ENCODE measurements at places on chromosomes 5 and 9.

- DNase-seq: no peak
Observed at GRCh38 chr5:101045689-101046088, 142.6 kb upstream of the ST8SIA4 start.

DNA sequence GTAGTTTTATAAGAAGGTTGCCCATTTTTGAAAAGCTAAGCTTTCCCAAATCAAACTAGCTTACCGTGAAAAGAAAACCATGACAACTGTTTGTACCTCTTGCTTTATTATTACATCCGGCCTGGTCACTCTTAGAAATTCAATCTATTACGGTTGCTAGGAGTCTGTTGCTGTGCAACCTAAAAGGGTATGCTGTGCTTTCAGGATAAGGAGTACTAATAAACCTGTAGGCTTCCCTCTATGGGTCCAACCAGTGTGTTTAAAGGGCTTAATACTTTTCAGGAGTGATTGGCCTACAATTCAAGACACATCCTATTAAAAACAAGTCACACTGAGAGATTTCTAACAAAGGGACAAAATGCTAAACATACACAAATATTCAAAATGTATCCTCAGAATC is 27.1 kb downstream of the RFX3 start:
- DNase-seq: no peak

DNA sequence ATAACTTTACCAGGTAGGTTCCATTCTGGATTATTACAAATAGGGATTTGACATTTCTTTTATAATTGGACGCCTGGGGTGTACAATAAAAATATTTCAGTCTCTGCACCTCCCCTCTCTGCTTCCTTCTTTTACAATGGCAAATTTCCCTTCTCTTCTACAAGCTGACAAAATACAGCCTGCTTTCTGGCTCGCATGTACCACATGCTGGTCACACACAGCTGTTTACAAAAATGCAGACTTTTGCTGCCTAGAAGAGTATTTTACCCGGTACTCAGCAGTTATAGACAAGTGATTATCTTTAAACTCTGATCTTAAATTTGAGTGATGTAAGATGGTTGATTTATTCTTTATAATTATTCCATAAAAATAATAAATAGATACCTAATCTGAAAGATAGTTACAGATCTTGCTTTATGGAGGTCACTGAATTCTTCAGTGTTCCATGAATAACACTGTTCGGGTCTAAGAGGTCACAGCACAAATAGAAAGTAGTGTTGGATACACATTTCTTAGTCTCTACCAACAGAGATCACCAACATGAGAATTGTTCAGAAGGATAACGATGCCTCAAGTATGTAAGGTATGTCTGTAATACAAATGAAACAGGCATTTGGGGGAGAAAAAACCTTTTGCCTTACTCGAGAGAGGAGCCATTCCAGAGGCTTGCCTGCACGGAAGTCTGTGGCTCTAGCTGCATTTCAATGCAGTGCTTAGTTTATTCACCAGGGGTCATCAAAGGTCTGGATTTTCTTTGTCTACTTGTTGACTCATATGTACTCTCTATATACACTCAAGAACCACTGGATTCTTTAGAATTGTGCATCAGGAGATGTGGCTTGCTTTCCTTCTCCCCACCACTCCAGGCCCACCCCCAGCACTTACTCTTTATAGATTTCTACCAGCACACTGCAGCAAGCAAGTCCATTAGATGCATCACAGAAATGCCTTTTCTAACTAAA is 206.6 kb upstream of the RFX3 start:
- DNase-seq: no peak

DNA sequence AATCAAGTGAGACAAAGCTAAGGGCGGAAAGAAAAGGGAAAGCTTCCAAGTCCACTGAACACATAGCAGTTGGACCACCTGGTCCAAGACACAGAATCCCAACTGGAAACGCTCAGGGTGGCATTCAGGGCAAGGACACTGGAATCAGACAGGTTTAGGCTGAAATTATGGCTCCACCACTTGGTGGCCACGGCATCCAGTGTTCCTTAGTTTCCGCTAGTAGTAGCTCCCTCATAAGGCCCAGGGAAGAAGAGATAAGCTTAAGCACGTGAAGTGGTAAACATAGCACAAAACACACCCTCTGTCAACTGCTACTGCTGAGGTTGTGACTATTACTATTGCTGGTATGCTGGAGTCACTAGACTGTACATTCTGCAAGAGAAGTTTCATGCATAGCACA is 209.4 kb downstream of the GLIS3 start:
- no peak for DNase-seq

DNA sequence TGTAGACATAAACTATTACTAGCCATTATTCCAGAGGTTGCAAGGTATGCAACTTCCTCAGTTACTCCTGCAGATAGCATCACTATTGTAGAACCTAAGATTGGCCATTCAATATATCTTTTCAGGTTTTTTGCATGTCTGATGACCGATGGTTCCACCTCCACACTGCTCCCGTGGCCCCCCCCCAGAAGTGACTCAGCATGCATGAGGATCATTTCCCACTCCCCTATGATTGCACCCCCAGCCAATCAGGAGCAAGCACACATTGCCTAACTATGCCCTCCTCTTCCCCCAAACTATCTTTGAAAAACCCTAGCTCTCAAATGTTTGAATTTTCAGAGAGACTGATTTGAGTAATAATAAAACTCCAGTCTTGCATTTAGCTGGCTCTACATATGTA is 601.4 kb upstream of the TLE4 start:
- DNase-seq: no peak

All from nucleus accumbens (tissue), 56 donors.